ENCODE measurements at places on chromosomes 11 and 22.
A peak's percentile ranks its signal among the peaks of the same experiment; 100 is the strongest.

DNA sequence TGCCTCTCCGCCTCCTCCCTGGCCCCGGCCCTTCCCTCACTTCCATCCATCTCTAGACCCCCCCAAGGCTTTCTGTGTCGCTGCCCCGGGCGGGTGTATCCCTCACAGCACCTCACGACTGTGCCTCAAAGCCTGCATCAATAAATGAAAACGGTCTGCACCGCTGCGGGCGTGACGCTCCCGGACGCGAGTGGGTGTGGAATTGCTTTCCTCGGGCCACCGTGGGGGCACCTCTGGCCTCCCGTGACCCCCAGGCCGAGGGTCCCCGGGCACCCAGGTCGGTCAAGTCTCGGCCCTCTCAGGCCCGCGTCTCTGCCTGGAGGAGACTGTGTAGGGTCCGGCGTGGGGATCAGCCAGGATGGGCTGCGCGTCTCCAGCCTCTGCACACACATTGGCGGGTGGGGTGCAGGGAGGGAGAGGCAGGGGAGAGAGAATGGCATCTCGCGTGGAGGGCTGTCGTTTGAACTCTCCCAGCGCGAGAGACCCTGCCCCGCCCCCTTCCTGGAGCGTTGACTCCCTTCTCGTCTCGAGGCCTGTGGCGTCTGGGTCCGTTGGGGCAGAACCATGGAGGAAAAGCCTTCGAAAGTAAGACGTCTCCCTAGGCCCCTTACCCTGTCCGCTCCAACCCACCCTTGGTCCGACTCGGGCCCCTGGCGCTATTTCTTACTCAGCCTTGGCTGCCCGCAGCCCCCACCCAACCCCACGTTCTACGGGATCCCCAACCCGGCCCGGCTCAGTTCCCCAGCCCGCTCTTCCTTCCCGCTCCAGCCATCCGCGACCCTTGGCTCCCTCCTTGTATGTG, at the start of gene CATSPERZ:
TSS of gene CATSPERZ (plus strand) at position 512 of the 802 bp plus-strand sequence. CDS start at position 565, 53 bp downstream.
- DNase-seq = no peak

DNA sequence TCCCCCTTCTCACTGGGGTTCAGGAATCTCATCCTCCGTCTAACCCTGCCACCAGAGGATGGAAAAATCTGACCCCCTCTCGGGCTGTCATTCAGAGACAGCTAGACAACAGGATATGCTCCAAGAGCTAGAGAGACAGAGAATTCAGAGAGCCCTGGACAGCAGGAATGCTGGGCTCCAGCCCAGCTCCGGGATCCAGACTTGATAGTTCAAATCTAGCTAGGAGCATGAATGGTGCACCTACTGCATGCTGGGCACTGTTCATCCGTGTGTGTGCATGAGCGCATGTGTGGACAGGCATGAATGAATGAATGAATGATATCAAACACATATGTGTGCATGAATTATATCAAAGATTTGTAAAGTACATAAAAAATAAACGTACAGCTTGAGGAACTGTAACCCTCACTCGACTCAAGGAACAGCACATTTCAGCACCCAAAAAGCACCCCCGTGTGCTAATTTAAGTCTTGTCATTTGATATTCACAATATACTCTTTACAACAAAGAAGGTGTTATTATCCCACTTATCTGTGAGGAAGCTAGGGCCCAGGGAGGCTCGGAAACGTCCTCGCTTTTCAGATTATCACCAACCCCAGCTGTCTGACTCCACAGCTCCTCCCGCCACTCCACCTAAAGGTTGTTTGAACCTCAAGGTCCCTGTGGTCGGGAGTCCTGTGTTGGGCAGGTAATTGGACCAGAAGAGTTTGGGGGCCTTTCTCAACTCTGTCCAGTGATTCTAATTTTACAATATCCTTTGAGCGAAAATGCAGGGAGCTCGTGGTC, 640 bp upstream of the VSIG10L2 start:
- no peak for DNase-seq

- DNase-seq = no peak
Observed at GRCh38 chr22:32823024-32823730, 21.7 kb downstream of the TIMP3 start.

DNA sequence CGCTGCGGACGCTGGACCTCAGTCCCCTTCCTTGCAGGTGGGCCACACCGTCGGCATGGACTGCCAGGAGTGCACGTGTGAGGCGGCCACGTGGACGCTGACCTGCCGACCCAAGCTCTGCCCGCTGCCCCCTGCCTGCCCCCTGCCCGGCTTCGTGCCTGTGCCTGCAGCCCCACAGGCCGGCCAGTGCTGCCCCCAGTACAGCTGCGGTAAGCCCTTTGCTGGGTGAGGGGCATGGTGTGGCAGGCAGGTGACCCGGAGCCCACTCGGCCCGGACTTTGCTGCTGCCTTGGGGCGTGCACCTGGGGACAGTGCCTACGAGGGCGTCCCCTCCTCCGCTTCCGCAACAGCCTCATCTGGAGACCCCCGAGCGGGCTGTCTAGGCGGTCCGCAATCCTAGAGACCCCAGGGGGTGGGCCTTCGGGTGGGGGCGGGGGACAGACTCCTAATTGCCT, 25.4 kb upstream of the MUC5B start:
- no peak for DNase-seq

DNA sequence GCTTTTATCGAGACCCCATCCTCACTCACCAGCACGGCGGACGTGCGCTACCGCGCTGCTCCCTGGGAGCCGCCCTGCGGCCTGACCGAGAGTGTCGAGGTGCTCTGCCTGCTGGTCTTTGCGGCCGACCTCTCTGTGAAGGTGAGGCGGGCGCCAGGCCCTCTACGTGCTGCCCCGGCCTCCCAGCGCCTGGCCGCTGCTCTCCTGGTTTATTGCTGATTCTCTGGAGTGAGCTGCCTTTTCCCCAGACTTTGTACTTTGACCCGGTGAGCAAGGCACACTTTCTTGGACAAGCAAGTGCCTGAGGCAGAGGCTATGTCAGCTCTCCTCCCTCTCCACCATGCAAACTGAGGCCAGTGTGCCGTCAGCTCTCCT, 6.5 kb downstream of the TPCN2 start:
- DNase-seq = no peak

- no peak for DNase-seq
Observed at GRCh38 chr11:130848361-130849214, 67.7 kb downstream of the SNX19 start.

DNA sequence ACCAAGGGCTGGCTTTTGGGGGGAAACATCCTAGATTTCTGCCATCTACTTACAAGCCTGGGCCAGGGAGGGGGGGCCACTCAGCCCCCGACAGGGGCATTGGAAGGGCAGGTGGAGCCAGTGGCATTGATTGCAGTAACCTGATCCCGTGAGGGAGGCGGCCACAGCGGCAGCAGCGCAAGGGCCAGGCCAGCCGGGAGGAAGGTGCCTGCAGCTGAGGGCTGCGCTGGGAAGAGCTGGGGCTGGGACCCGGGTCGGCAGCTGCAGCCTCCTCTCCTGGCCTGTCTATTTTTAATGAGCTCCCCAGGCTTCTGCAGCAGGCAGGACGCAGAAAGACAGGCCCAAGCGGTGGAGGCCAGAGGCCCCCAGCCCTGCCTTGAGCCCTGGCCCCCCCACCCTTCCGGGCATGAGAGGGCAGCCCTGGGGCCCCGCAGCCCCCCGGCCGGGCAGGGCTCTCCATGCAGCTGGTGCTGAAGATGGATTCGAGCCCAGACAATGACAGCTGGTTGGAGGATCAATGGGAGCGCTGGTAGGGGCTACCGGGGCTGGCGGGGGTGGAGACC, 10.6 kb downstream of the FREY1 start:
- DNase-seq = no peak

DNA sequence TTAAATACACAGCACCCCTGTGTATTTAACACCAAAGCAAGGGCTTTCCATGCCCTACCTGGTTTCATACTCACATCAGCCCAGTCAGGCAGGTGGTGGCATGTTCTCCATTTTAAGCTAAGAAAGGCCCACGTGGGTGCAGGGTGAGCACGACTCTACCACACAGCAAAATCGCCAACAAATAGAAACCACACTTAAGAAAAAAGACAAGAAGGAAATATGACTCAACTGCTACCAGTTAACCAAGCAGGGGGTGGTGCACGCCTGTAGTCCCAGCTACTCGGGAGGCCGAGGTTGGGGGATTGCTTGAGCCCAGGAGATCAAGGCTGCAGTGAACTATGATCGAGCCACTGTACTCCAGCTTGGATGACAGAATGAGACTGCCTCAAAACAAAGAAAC, 35.2 kb upstream of the TFIP11 start:
- DNase-seq = peak; percentile 3

DNA sequence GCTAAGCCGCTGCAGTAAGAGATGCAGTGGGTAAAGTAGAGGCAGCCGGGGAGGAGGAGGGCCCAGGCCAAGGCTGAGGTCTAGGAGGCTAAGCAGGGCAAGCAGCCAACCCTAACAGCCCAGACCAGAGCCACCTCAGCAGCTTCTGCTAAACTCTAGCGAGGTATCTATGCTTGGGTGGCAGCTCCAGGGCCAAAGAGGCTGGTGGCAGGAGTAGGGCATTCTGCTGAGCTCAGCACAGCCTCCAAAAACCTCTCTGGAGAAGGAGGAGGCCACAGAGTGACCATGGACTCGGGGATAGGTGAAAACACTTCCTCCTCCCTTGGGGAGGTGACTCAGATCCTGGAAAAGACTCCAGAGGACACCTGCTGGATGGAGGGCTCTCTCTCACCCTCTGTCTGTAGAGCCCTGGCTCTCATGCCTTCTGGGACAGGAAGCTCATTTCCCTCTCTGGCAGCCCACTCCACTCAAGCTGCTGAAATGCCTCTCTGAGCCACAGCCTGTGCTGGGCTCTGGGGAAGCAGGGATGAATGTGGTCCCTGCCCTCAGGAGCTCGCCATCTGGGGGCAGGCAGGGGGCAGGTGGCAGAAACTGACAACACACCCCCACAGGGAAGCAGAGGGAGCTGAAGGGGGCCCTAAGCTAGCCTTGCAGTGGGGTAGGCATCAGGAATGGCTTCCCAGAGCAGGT, 16.5 kb upstream of the TPBGL start:
- DNase-seq = no peak

GRCh38 chr11:111632516-111633220, 30.4 kb downstream of the SIK2 start:
- no peak for DNase-seq

DNA sequence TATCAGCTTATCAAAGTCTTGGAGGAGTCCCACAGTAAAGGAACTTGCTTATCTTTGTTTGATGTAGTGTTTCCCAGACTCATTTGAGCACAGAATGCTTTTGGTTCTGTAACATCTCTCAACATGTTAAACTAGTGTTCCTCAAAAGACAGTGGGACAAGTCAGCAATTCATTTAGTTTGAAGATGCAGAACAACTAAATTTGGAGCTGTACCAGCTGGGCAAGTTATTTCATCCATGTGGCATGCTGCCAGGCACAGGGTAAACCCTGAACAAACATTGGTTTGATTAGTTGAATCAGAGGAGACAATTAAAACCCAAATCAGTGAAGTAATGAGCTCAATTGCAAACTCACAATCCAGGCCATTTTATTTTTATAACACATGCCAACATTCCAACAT, 141.2 kb downstream of the CSNK2A3 start:
- no peak for DNase-seq

DNA sequence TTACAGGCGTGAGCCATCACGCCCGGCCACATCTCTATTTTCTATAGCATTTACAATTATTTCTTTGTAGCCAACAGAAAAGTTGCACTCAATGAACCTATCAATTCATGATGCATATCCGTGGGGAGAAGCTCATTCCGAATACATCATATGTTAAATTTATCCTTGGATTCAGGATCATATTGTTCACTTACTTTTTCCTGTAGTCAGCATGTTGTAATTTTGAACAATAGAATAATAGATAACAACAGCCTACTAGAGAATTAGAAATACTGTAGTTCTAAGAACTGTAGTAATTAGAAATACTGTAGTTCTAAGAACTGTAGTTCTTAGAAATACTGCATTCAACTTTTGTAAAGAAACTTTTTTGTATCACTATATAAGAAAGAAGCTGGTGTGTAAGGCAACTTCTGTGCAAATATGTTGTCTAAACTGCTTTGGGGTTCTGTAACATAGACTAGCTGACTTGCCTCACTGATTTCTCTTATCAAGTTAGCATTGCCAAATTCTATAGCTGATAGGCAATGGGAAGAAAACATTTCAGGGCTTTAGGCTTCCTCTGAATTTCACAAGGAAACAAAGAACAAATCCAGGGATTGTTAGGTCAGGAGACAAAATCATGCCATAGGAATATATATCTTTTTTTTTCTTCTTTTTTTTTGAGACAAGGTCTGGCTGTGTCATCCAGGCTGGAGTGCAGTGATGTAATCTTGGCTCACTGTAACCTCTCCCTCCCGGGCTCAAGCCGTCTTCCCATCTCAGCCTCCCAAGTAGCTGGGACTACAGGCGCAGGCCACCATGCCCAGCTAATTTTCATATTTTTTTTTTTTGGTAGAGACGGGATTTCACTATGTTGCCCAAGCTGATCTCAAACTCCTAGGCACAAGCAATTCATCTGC, 91.9 kb downstream of the CSTPP1 start:
- DNase-seq = no peak

GRCh38 chr11:61059260-61059752, 43.0 kb upstream of the CD5 start:
- DNase-seq = no peak

- no peak for DNase-seq
Observed at GRCh38 chr11:36583667-36584066, 10.6 kb upstream of the IFTAP start.

DNA sequence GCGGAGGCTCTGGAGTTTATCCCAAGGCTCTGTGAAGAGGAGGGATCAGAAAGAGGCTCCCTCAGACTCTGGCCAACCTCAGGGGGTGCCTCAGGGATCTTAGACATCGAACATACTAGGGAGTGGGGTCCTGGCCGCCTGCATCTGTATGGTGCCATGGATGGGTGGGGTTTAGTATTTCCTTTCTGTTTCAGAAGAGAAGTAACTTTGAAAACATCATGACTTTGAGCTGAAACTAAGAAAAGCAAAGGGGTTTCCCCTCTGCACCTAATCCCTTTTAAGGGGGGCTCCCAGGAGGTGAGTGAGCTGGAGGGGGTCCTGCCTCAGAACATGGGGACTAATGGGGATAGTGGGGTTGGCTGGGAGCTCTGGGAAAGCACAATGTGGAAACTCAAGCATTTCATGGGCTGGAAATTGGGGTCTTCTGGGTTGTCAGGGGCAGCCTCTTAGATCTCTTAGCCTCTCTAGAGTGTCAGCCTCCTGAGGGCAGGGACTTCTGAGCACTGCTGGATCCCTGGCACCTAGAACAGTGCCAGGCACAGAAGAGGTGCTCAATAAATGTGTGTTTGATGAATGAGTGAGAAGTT, 11.8 kb upstream of the SSTR3 start:
- DNase-seq = no peak

- no peak for DNase-seq
Observed at GRCh38 chr11:9144828-9145227, 53.4 kb upstream of the SCUBE2 start.

DNA sequence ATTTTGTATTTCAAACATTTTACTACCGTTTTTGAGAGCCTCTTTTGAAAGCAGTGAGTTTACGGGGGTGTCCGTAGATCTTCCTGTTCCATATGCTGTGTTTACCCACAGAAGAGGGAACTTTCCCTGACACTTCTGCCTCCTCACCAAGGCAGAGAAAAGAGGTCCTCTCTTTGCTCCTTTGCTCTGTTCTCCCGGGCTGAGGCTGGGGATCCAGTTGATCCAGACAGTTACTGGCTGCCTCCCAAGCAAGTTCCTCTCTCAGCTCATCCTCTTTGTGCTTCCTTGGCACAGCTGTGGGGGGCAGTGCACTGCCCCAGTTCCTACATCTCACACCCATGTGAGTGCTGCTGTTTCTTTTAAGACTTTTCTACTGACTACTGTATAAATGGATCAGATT, 813.7 kb downstream of the NTM start:
- no peak for DNase-seq

Measured in stimulated activated CD8-positive, alpha-beta memory T cell treated with anti-CD3 and anti-CD28 coated beads, Interleukin-4, amount 100 ng/mL, for 4 hours (primary cell).